Femur (tissue), 1 donor: ENCODE measurements at places on chromosomes 6 and 20.

DNA sequence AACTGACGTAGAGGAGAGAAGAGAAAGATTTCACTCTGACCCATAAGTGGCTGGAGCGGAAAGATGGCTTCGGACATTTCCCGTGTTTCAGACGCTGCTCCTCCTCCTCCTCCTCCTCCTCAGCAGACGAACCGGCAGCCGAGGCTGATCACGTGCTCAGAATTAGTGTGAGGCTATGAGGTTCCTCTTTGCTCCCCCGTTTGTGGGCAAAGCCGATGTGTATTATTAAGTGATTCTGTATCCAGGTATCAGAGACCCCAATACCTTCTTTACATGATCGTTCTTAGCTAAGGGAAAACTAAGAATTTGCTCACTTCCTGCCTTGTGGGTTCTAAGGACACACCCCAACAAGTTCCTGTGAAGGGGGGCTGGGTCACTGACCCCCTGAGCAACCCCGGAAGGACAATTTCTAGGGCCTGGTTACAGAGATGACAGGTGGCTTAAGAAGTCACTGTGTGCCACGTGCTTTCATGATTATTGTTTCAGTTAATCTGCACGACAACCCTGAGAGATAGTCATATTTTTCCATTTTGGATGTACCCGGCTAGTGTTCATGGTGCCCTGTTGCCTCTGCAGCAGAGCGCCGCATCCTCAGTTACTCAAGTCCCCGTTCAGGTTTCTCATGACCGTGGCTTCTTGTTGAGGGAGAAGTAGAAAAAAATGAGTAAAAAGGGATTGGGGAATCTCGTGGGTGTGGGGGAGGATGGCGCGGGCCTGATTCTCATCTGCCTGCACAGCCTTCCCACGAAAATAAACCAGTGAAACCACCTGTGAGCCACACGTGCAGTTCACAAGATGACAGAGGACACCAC, 671.8 kb downstream of the QKI start:
- DNase-seq, result no peak

DNA sequence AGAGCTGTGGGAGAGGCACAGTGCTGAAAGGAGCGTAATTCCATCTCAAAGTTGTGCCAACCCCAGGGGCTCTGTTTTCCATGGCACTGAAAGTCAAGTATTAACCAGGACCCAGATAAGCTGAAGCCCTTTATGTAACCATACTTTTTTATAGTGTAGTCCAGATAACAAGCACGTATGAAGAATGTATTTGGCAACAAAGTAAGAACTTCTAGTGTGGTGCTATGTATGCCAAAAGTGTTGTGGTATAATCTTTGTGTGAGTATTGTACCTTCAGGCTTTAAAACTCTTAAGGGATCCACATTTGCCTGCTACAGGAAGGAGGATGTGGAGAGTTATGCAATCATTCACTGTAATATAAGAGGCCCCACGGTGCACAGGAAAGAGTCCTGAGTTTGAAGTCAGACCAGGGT, 129.4 kb downstream of the IBTK start:
- no peak for DNase-seq

DNA sequence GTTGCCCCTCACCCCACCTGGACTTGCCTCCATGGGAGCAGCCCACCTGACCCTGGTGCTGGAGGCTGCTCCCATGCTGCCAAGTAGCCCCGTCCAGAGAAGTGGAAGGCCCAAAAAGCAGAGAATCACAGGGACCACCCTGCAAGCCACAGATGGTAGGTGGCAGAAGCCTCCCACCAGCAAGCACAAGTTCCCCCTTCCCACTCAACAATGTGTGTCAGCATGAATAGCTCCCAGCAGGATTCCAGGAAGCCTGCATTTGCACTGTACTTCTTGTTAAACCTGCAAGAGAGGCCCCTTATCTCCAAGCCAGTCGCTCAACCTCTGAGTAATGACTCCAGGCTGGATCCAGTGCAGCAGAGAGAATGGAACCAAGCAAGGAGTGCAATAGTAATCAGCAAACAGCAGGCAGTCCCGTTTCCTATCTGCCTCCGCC, 180.8 kb upstream of the CST7 start:
- peak; percentile 13 for DNase-seq

DNA sequence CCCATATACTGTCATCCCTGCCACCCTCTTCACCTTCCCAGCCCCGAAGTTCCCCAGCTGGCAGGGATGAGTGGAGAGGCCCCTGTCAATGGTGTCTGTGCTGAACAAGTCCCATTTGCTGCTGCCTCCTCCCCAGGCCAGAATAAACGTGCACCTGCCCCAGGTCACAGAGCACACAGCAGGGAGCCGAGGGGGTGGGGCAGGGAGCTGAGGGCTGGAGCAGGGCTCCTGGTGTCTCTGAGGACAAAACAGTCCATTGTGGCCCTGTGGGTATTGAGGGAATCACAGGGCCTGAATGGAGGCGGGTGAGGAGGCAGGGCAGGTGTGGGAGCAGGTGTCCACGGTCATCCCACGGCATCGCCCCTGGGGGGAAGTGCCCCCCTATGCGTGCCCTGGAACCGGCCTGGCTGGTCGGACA, 55.8 kb downstream of the SNAI1 start:
- no peak for DNase-seq

DNA sequence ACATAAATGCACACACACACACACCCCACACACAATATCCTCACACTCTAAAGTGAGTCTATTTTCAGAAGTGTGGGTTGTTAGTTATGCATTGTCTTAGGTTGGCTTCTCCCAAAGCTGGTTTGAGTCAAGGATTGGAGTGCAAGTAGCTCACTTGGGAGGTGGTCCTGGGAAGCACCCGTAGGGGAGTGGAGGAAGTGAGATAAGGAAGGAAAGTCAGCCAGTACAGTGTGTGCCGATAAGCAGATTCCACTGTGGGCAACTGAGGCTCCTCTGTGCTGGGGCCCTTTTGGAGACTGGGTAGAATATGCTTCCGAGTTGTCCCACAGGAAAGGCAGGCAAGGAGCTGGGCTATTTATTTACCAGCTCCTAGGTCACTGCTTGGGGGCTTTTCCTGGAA, 67.2 kb downstream of the PLCB4 start:
- no peak for DNase-seq

- peak; percentile 28 for DNase-seq
These were observed 554.5 kb upstream of the MAP3K7 start for GRCh38 chr6:91141346-91141745.

- no peak for DNase-seq
These were observed 61.1 kb upstream of the FBXO30 start for GRCh38 chr6:145875496-145876211.

- DNase-seq, result peak; percentile 60
These were observed 45.9 kb downstream of the RIPOR3 start for GRCh38 chr20:50645253-50646068.

DNA sequence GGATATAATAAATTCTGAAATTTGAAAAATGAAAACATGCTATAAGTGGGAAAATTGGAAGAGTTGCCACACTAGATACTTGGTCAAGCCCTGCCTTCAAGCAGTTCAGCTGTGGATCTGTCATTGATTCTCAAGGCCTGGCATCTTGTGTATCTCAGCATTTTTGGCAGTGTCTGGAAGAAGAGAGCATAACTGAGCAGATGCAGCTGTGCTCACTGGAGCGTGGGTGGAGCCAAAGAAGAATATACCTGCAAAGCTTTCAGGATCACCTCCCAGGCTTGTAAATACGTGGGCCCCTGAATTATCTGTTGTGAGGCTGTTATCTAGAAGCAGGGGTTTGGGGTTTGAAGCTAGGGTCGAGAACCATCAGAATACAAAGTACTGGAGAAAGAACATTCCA, 31.3 kb upstream of the CHD6 start:
- no peak for DNase-seq

DNA sequence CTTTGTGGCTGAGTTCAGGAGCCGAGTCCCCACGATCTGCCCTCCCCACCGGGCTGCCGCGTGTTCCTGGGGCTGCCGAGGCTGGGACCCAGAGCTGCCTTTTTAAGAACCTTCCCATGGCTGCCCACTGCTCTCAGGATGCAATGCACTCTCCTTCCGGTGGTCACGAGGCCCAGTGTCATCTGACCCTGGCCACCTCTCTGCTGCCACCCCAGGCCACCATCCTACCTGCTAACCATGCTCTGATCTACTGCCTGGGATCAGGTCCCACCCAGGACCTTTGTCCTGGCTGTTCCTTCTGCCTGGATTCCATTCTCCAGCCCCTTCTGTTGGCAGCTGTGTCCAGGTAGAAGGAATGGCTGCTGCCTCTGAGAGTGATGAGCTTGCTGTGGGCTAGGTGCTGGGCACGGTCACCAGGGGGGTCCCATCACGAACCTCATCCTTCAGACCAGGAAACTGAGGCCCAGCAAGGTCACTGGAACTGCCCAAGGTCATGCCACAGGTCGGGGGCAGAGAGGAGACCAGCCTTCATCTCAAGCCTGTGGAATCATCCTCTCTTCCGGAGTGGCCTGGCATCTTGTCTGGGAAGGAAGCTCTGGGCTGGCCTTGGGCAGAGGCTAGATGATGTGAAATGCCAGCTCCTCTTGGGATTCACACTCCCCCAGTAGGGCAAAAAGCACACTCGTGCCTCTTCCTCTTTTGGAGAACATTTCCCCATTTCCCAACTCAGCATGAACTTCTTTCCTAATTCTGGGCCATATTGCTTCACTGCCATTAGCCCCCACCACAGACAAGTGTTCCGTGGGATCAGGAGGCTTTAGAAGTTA, 20.5 kb downstream of the PCK1 start:
- no peak for DNase-seq

GRCh38 chr6:148055419-148055818, 287.2 kb upstream of the SASH1 start:
- DNase-seq, result no peak

- peak; percentile 62 for DNase-seq
These were observed 20.6 kb upstream of the HLA-F start for GRCh38 chr6:29702519-29703103.

DNA sequence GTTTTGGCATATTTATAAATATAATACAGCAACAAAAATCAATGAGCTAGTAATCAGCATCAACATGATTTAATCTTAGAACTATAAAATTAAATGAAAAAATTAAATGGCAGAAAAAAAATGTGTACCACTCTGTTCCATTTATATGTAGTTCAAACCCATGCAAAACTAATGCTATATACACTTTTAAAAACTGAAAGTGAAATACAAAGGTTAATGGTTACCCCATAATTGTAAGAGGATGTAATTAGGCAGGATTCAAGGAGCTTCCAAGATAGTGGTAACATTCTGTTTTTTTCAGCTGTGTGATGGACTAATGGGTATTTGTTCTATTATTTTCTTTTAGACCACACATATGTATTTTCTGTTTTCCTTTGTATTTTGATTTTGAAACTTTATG, 492.1 kb downstream of the UTRN start:
- DNase-seq, result no peak

DNA sequence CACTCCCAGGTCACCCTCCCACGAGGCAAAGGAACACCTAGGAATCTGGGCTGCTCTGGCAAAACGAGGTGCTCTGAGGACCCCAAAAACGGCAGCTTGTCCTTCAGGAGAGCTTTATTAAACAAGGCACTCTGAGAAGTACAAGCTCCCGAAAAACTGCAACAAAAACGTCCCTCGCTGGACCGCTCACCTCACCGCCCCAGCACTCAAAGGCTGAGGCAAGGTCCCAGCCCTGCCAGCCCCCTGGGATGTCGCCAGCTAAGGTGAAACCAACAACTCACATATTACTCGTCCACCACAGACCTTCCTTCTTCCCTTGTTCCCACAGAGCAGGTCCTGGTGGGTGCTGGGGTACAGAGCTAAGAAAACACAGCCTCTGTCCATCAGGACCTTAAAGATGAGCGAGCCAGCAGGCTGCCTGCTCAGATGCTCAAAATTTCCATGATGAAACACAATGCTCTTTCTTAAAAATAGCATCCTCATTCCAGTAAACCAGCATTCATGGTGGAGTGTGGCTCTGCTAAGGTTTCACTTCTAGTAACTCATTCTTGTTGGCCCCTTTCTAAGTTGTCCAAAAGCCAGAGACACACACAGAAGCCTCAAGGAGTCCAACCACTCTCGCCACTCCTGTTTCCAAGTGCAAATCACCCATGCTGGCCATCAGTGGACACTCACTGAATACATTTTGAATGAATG, 35.9 kb downstream of the ATP9A start:
- peak; percentile 70 for DNase-seq
